ENCODE measurements at places on chromosomes 6 and 20.
A peak's percentile ranks its signal among the peaks of the same experiment; 100 is the strongest.

GRCh38 chr20:50874111-50874757 lies 57.0 kb downstream of the ADNP start:
- no peak for DNase-seq

DNA sequence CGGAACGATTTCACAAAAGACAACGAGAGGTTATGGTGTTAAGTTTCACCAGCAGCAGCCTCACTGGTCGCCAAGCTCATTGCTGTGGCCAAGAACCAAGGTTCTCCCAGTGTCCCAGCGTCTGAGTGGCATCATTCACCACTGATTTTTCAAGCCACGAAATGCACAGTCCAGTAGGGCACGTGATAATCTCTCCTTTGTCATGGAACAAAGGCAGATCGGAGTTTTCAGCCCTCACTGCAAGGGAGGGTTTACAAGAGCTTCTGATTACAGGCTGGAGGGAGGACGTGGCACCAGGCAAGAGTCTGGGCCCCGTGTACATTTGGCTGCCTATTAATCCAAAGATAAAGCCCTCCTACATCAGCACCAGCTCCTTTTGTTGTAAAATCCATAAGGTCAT lies 2.0 kb downstream of the CD24 start:
- no peak for DNase-seq

- DNase-seq, result no peak
Measured at GRCh38 chr6:80129485-80129884, 23.0 kb downstream of the BCKDHB start.

- no peak for DNase-seq
Measured at GRCh38 chr6:56172144-56172543, 75.2 kb downstream of the COL21A1 start.

- DNase-seq, result peak; percentile 82
Measured at GRCh38 chr6:126307849-126308248, 32.1 kb upstream of the CENPW start.

DNA sequence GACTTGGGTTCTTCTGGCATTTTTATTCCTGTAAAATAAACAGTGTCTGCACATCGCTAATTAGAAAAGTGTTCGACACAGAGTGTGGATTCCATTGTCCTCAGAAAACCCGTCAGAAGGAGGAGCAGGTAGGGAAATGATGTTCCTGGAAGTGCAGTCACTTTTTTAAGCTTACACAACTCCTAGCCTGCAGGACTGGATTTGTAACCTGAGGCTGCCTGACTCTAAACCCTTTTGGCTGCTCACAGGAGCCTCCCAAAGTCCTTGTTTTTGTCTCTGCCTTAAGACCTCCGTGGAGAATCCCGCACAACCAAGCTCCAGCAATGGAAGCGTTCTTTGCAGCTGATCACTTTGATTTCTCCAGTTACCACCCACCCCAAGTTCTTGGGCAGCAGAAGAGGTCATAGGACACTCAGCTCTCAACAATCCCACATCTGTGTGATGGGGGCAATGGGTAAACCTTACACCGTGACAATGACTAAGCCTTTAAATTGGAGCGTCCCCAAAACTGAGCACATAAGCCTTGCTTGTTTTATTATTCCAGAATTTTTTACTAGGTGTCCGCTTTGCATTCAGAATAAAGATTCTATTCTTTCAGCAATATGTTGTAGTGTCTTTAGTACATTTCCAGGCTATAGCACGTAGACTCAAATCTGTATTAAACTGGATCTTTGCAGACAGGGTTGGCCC lies 227.9 kb downstream of the TBXT start:
- DNase-seq, result no peak

DNA sequence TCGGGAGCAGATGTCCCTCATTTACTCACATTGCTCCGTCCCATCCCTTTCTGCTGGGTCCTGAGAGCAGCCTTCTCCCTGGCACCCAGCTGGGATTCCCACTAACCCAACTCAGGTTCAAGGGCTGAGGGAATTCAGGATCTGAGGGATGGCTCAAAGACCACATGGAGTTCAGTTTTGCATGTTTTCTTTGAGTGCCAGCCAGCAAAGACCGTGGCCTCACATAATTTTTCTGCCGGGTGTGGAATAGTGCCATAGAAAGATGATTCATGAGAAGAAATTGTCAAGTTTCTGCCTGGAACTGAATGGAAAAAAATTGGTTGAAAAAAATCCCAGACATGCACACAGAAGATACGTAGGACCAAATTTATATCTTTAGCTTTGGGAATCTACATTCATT lies 168.6 kb downstream of the CD83 start:
- peak; percentile 98 for DNase-seq

GRCh38 chr6:137283940-137284810 lies 65.0 kb upstream of the IFNGR1 start:
- no peak for DNase-seq

DNA sequence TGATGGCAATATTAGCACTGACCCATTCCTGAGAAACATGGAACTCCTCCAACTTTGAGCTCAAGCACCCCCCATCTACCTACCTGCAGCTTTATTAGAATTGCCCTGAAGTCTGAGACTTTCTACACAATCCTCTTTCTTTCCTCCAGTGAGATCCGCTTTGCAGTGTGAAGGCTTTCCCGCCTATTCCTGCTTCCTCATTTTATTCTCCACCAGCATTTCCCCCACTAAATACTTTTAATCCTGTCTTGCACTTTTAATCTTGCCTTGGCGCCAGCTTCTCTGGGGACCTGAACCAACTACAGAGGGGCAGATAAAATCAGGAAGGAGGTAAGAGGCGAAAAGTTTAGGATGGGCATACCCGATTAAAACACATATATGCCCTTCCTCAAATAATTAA lies 178.1 kb upstream of the PRDM1 start:
- DNase-seq, result no peak

DNA sequence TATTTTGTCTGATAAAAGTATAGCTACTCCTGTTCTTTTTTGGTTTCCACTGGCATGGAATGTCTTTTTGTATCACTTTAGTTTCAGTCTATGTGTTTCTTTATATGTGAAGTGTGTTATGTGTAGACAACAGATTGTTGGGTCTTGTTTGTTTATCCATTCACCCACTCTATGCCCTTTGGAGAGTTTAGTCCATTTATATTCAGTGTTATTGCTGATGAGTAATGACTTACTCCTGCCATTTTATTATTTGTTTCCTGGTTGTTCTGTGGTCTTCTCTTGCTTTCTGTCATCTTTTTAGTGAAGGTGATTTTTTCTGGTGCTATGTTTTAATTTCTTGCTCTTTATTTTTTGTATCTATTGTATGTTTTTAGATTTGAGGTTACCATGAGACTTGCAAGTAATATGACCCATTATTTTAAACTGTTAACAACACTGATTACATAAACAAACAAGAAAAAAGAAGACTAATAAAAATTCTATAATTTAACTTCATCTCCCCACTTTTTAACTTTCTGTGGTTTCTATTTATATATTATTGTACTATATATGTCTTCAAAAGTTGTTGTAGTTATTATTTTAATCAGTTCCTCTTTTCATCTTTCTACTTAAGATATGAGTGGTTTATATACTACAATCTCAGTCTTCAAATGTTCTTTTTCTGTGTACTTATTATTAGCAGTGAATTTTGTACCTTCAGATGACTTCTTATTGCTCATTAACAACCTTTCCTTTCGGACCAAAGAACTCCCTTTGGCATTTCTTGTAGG lies 323.4 kb downstream of the BTBD9 start:
- DNase-seq, result no peak

GRCh38 chr6:138593124-138593877 lies 94.0 kb upstream of the NHSL1 start:
- DNase-seq, result peak; percentile 91

DNA sequence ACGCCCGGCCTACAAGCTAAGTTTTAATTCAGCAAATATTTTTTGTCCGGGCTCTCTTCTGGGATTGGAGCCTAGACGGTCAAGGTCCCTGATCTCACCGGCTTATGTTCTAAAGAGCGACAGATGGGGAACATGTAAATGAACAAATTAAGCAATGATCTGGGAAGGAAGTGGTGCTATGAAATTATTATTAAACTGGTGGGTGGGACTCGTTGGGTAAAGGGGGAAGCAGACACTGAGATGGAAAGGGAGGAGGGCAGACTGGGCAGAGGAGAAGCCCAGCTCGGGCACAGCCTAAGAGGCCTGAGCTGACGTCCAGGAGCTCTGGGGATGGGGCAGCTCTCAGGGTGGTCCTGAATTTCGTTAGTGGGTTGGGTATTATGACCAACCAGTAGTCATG lies 81.8 kb upstream of the AGPAT4 start:
- no peak for DNase-seq

DNA sequence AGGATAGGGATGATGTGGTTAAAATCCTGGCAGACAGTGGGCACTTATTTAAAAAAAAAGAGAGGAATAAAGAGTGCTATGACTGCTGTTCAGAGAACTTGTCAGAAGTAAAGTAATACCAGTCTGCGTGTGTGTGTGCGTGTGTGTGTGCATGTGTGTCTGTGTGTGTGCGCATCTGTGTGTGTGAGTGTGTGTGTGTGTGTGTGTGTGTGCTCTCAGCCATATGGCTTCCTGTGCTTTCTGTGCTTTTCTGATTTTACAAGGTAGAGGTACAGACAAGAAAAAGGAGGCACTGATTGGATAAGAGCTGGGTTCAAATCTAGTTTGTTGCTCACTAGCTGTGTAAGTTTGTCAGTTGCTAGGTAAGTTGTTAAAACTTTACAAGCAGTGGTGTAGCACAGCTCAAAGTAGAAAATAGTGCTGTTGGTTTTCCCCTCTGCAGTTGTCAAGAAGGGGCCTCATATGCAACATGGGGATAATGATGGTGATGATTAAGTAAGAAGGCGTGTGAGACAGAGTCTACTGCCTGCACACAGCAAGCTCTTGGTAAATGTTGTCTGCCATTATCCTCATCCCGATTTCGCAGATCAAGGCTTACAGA lies 155.3 kb upstream of the ZNF217 start:
- DNase-seq, result peak; percentile 84

- no peak for DNase-seq
Measured at GRCh38 chr20:20827992-20828597, 115.7 kb upstream of the RALGAPA2 start.

GRCh38 chr20:11844691-11845090 lies 73.0 kb upstream of the BTBD3 start:
- no peak for DNase-seq

DNA sequence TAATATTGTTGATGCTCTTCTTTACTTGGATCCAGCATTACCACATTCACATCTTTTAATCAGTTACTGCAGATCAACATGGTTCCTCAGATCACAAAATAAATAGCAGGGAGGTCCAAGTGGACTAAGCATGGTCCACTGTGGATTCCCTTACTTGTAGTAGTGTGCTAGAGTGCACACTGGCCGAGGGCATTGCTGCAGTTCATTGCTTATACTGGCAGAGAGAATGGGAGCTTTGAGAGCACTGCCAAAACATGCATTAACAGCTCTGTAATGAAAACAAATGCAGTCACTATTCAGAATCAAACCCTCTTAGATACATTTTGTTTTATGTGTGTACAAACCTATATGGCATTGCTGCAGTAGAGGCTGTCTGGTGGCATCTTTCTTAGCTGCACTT lies 471.5 kb downstream of the CD109 start:
- no peak for DNase-seq

GRCh38 chr20:43408848-43409576 lies 48.7 kb upstream of the SRSF6 start:
- peak; percentile 56 for DNase-seq

DNA sequence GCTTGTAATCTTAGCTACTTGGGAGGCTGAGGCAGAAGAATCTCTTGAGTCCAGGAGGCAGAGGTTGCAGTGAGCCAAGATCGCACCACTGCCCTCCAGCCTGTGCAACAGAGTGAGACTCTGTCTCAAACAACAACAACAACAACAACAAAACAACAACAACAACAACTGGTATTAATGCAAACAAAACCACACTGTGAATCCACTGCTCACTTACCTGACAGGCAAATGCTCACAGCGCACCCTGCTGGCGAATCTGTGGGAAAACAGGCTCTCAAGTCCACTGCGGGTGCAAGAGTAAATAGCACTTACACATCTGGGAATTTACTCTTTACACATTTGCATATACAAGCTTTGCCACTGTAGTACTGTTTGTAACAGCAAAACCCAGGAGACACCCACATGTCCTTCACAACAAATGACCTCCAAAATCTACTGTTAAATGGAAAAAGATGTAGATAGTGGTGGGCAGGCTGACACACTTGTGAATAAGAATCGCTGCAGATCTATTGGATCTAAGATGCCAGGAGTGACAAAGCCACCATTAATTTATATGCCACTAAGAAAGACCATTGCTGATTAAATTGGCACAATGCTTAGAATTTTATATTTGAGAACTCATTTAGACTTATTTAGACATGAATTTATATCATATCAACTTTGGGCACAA lies 29.3 kb downstream of the NSFL1C start:
- DNase-seq, result peak; percentile 68

- no peak for DNase-seq
Measured at GRCh38 chr6:161598896-161599295, 325.0 kb upstream of the AGPAT4 start.

DNA sequence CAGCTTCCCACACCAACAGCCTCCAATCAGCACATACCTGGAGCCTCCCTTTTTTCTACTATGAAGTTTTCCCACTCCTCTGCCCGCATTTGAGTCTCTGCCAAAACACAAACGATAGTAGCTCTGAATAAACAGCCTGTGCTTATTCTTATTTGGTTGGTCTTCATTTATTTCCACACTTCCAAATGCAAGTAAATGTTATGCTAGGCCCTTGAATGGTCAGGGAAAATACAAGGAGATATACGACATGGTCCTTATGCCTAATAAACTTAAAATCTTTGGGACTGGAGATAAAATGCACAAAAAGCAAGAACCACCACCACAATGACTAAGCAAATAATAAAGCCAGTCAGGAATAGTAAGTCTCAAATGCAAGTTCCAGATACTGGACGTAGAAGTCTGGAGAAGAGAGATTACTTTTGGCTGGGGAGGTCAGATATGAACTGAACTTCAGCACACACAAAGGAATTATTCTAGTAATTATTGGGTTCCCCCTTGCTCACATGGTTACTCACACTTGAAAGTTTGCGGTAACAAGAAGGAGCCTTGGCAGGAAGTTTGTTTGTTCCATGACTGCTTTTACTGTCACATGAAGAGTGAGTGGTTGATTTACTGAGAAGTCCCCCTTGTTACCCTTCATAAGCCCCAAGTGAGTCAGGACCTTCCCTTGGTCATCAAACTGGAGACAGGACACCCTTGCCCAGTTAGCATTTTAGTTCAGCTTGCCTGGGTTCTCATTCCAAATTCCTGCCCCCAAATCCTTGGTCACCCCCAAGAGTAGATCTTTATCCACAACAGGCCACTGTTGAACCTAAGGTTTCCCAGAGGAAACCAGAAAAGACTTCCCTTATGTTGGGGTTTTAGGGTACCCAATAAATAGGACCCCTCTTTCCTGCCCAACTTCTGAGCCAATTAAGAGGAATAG lies 511.2 kb upstream of the JARID2 start:
- peak; percentile 60 for DNase-seq
